IMR-90 (cell line): ENCODE measurements at places on chromosomes 1 and 21. TPM values are rescaled to one million over a fixed set of nuclear protein-coding genes. Genes with fewer than 3 reads are reported as not detected.

DNA sequence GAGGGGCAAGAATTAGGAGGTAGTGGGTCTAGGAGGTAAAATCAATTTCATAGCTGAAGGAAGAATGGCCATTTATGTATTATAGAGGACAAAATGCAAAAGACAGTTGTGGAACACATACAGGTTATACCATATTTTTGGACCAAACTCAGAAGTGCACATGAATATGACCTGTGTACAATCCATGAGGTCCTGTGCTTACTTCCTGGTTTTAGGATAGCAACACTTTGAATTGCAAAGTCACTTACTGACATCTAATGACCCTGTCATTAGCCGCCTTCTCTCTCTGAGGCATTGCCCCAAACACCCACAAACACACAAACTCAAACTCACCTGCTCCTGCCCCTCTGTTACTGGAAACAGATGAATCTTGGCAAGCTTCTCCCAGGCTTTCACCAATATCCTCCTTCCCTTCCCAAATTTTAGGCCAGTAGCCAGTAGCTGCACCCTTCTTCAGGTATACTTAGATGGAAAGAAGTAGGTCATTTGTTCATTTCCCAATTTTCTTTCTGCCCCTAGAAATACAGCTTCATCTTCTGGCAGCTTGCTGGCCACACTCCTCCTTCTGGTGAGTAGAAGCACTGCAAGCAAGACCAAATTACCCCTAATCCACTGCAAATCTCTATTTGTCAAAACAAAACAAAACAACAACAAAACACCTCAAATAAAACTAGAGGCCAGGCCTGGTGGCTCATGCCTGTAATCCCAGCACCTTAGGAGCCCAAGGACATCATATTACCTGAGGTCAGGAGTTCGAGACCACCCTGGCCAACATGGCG is 13.7 kb upstream of the RPL5 start:
- peaks cover 5% of the 10 kb centered on the region; the same call in 1 of the 2 replicates for H3K4me1 ChIP-seq
- no peak overlapping the region for H3K4me3 ChIP-seq
- no peaks in the 10 kb centered on the region for H3K36me3 ChIP-seq
- DNase-seq = no peak

GRCh38 chr21:40421121-40421520 is 425.8 kb downstream of the DSCAM start:
- H3K36me3 ChIP-seq = no peaks in the 10 kb centered on the region
- H3K4me1 ChIP-seq = no peaks in the 10 kb centered on the region
- no peak overlapping the region for H3K27ac ChIP-seq
- no peaks in the 10 kb centered on the region for H3K27me3 ChIP-seq
- H3K4me3 ChIP-seq = no peak overlapping the region

- no peak overlapping the region for H3K4me3 ChIP-seq
- no peak overlapping the region for H3K27ac ChIP-seq
- H3K27me3 ChIP-seq = no peaks in the 10 kb centered on the region
- no peak for DNase-seq
These were observed 257.5 kb downstream of the TOMM20 start for GRCh38 chr1:234871039-234871709.

- peaks cover 1% of the 10 kb centered on the region; the same call in 1 of the 2 replicates for H3K36me3 ChIP-seq
- H3K4me3 ChIP-seq = no peak overlapping the region
- H3K27me3 ChIP-seq = no peaks in the 10 kb centered on the region
These were observed 53.6 kb upstream of the NEXN start for GRCh38 chr1:77834771-77835334.

DNA sequence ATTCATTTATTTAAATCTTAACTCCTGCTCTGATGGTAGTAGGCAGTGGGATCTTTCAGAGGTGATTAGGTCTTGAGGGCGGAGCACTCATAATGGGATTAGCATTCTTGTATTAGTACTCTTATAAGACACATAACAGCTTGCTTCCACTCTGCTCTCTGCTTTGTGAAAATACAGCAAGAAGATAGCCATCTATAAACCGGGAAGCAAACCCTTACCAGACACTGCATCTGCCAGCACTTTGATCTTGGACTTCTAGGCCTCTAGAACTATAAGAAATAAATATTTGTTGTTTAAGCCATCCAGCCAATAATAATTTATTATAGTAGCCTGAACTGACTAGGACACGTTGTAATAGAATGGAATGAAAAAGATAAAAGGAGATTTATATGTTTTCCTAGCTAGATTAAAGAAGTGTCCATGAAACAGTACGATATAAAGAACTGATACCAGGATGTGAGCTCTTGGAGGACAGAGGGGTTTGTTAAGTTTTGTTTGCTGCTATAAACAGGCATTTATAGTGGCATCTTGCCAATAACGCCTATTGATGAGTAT is 869.9 kb downstream of the MRPL39 start:
- no peak overlapping the region for H3K4me3 ChIP-seq
- H3K27me3 ChIP-seq = no peaks in the 10 kb centered on the region
- DNase-seq = no peak
- H3K36me3 ChIP-seq = no peaks in the 10 kb centered on the region

- no peak overlapping the region for H3K4me3 ChIP-seq
- no peaks in the 10 kb centered on the region for H3K27me3 ChIP-seq
- H3K36me3 ChIP-seq = no peaks in the 10 kb centered on the region
- H3K4me1 ChIP-seq = no peaks in the 10 kb centered on the region
- no peak overlapping the region for H3K27ac ChIP-seq
- DNase-seq = no peak
These were observed 428.2 kb downstream of the NPHP4 start for GRCh38 chr1:5563861-5564577.

- H3K4me1 ChIP-seq = no peaks in the 10 kb centered on the region
- no peak overlapping the region for H3K4me3 ChIP-seq
- H3K27ac ChIP-seq = no peak overlapping the region
- H3K27me3 ChIP-seq = no peaks in the 10 kb centered on the region
These were observed 73.4 kb upstream of the NEK2 start for GRCh38 chr1:211748810-211749209.

GRCh38 chr1:23791516-23792047 is 637 bp downstream of the LYPLA2 start:
- no peaks in the 10 kb centered on the region for H3K27me3 ChIP-seq
- peak overlapping the region; percentile 95 for H3K4me3 ChIP-seq
- no peak for DNase-seq
- peaks cover 14% of the 10 kb centered on the region for H3K4me1 ChIP-seq
- H3K36me3 ChIP-seq = peaks cover 25% of the 10 kb centered on the region

- DNase-seq = peak; percentile 56
- H3K36me3 ChIP-seq = no peaks in the 10 kb centered on the region
- peaks cover 32% of the 10 kb centered on the region for H3K4me1 ChIP-seq
These were observed 138.6 kb upstream of the EDN2 start for GRCh38 chr1:41622859-41623732.

GRCh38 chr1:58094221-58094620 is 452.3 kb downstream of the OMA1 start:
- no peak for DNase-seq
- H3K36me3 ChIP-seq = no peaks in the 10 kb centered on the region
- H3K4me1 ChIP-seq = no peaks in the 10 kb centered on the region

GRCh38 chr1:79929356-79929755 is 922.8 kb upstream of the ADGRL4 start:
- H3K4me3 ChIP-seq = no peak overlapping the region
- no peaks in the 10 kb centered on the region for H3K27me3 ChIP-seq
- H3K27ac ChIP-seq = no peak overlapping the region
- H3K4me1 ChIP-seq = no peaks in the 10 kb centered on the region
- DNase-seq = peak; percentile 77
- no peaks in the 10 kb centered on the region for H3K36me3 ChIP-seq

GRCh38 chr1:159771127-159771895 is 9.5 kb upstream of the DUSP23 start:
- H3K27ac ChIP-seq = no peak overlapping the region
- no peaks in the 10 kb centered on the region for H3K4me1 ChIP-seq
- no peak overlapping the region for H3K4me3 ChIP-seq
- no peak for DNase-seq
- H3K27me3 ChIP-seq = peaks cover 4% of the 10 kb centered on the region; the same call in 1 of the 2 replicates

GRCh38 chr1:157117527-157118057 is 18.0 kb upstream of the ETV3L start:
- H3K36me3 ChIP-seq = peaks cover 1% of the 10 kb centered on the region; the same call in 1 of the 2 replicates
- H3K27me3 ChIP-seq = peaks cover 11% of the 10 kb centered on the region
- H3K27ac ChIP-seq = no peak overlapping the region
- H3K4me3 ChIP-seq = no peak overlapping the region
- no peaks in the 10 kb centered on the region for H3K4me1 ChIP-seq

- no peak overlapping the region for H3K27ac ChIP-seq
- peaks cover 8% of the 10 kb centered on the region for H3K36me3 ChIP-seq
- H3K4me1 ChIP-seq = no peaks in the 10 kb centered on the region
- peak; percentile 58 for DNase-seq
- H3K4me3 ChIP-seq = no peak overlapping the region
- no peaks in the 10 kb centered on the region for H3K27me3 ChIP-seq
These were observed 51.2 kb downstream of the XKR8 start for GRCh38 chr1:28010969-28011368.

DNA sequence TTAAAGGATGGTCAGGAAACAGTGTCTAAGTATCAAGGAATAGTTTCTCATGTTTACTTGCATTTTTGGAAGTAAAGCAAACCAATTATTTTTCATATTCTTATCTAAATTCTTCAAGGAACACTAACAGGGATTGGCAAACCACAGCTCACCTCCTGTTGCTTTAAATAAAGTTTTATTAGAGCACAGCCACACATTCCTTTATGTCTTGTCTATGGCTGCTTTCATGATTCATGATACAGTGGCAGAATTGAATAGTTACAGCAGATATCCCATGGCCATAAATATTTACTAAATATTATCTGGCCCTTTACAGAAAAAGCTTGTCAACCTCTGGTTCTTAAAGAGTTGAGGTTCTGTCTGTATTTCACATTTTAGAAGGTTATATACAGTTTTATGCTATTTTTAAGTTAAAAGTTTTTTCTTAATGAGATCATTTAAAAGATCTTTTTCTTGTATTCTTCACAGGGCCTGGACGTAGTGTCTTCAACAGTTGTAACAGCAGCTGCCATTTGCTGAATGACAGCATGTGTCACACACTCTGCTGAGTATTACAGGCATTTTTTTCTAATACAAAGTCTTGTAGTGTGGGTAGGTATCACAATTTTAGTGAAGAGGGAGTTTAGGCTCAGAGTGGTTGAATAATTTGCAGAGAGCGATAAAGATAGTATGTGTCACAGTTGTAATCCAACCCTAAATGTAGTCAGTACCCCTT is 2.6 kb downstream of the ZNF691 start:
- peaks cover 15% of the 10 kb centered on the region for H3K36me3 ChIP-seq
- H3K27ac ChIP-seq = no peak overlapping the region
- DNase-seq = no peak
- peaks cover 6% of the 10 kb centered on the region for H3K4me1 ChIP-seq
- H3K4me3 ChIP-seq = no peak overlapping the region

DNA sequence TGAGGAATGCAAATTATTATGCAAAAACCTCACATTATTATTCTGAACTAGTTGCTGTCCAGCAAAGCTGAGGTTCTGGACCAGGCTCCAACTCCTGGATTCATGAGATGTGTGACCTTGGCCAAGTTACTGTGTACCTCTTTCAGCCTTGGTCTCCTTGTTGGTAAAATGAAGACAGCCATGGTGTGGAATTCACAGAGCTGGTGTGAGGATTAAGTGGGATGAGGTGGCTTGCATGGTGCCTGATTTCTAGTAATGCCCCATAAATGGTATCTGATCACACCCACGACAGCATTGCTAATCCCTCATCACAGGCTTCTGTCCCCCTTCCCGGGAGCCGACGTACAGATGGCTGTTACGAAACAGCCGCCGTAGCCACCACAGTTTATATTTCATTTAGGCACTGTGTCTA is 59.6 kb downstream of the PGBD5 start:
- no peak for DNase-seq
- no peaks in the 10 kb centered on the region; the same call in 1 of the 2 replicates for H3K27me3 ChIP-seq
- no peaks in the 10 kb centered on the region for H3K4me1 ChIP-seq
- no peaks in the 10 kb centered on the region for H3K36me3 ChIP-seq
- H3K27ac ChIP-seq = no peak overlapping the region
- H3K4me3 ChIP-seq = no peak overlapping the region

DNA sequence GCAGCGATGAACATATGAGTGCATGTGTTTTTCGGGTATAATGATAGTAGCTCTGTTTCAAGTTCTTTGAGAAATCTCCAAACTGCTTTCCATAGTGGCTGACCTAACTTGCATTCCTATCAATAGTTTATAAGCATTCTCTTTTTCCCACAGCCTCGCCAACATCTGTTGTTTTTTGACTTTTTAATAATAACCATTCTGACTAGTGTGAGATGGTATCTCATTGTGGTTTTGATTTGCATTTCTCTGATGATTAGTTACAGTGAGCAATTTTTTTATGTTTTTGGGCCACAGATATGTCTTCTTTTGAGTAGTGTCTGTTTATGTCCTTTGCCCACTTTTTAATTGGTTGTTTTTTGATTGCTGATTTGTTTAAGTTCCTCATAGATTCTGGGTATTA is 10.6 kb upstream of the RUNX1 start:
- H3K27ac ChIP-seq = no peak overlapping the region
- no peak overlapping the region for H3K4me3 ChIP-seq

GRCh38 chr1:99305626-99306025 is 41.3 kb downstream of the PLPPR4 start:
- peak; percentile 41 for DNase-seq
- H3K4me3 ChIP-seq = no peak overlapping the region
- H3K36me3 ChIP-seq = peaks cover 2% of the 10 kb centered on the region; the same call in 1 of the 2 replicates

DNA sequence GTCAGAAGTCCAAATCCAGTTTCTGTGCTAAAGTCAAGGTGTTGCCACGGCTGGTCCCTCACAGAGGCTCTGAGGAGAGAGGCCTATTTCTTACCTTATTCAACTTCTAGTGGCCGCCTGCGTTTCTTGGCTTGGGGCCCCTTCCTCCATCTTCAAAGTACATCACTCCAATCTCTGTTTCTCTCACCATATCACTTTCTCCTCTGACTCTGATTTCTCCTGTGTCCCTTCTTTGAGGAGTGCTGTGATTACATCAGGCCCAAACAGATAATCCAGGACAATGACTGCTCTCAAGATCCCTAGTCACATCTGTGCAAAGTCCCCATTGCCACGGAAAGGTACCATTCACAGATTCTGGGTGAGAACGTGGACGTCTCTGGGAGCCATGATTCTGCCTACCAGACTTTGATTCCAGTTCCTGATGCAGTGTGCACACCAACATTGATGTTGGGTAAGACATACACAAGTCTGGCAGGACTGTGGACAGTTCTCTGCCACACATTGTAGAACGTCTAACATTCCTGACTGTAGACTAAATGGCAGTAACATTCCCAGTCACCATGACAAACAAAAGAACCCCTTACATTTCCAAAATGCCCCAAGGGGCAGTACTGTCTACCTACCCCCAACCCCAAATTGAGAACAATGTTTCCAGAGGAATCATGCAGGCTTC is 43.0 kb upstream of the ITPKB start:
- peaks cover 2% of the 10 kb centered on the region; the same call in 1 of the 2 replicates for H3K4me1 ChIP-seq
- no peak overlapping the region for H3K27ac ChIP-seq
- peaks cover 13% of the 10 kb centered on the region for H3K27me3 ChIP-seq
- H3K4me3 ChIP-seq = no peak overlapping the region

- no peaks in the 10 kb centered on the region for H3K4me1 ChIP-seq
- no peak overlapping the region for H3K4me3 ChIP-seq
- no peak overlapping the region for H3K27ac ChIP-seq
- DNase-seq = no peak
- H3K36me3 ChIP-seq = no peaks in the 10 kb centered on the region
These were observed 89.6 kb downstream of the CCDC185 start for GRCh38 chr1:223482766-223483165.

- H3K27ac ChIP-seq = no peak overlapping the region
- H3K4me1 ChIP-seq = peaks cover 16% of the 10 kb centered on the region
- DNase-seq = no peak
- H3K27me3 ChIP-seq = no peaks in the 10 kb centered on the region
- no peak overlapping the region for H3K4me3 ChIP-seq
- no peaks in the 10 kb centered on the region for H3K36me3 ChIP-seq
These were observed 34.7 kb downstream of the ITPKB start for GRCh38 chr1:226704169-226704937.

OPRD1 gene
- under 0.01 TPM in 2 replicates for total RNA-seq

CD2 gene
- not detected in 2 replicates for total RNA-seq

HSPB7 gene
- total RNA-seq = 0.54 and 0.56 TPM in 2 replicates

PPIAL4G gene
- not detected in 2 replicates for total RNA-seq

PINK1 gene
- 52.9 and 55.3 TPM in 2 replicates for total RNA-seq

NBPF4 gene
- total RNA-seq = not detected in 2 replicates

PEX11B gene
- 15.4 and 19.7 TPM in 2 replicates for total RNA-seq

ITLN2 gene
- total RNA-seq = not detected in 2 replicates

RNU1-2 gene
- total RNA-seq = under 0.01 TPM in 2 replicates

MAP10 gene
- total RNA-seq = 1.1 TPM in 2 replicates
